GOT3 (cell line): ENCODE measurements at places on chromosomes 3 and 15.

DNA sequence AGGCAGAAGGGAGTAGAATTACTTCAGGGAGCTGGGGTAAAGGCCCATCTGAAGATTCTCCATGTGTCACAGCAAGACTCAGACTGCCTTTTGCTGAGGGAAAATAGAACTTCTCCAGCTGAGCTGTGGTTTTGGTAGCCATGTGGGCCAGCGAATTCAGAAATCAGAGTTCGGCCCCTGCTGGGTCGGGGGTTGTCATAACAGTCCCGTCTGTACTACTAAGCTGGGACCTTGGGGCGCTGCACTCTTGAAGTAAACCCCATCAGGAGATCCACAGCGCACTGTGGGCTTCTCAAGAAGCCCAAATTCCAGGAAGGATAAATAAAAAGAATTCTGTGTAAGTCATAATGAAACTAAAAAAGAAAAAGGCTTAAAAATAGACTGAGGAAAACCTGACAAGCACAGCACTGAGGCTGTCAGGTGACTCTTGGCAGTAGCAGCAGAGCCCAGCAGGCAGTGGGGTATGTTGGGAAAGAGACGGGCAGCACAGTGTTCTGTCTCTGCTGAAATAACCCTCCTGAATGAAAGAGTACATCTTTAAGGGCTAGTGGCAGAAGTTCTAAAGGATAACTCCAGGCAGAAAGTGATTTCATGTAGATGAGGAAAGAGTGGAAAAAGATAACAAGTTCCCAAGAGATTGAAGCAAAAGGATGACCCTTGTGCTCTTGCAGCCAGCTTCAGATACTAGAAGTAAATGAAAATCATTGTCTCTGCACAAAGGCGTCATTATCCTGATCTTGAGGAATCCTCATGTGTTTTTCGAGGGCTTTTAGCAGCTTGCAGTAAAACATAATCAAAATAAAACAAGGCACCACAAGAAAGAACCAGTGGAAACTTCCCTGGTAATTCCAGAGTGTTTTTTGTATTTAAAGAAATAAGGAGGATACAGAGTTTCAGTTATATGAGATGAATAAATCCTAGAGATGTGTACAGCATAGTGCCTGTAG, 74.5 kb downstream of the RAB7A start:
- DNase-seq = no peak

DNA sequence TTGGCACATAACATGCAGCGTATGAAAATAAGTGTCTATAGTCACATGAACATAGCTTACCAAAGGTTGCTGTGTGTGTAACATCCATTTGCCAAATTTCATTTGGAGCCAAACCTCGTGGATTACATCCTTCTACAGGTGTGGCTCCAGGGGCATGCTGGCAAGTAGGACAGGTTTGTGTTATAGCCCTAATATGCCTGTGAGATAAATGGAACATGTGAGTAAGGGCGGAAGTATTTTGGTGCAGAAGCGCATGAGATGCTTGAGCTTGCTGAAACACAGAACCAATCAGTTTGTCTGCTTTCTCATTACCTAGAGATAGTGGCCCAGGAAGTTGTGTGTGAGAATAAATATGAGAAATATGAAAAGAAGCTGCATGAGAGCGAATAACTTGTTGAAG, 21.8 kb upstream of the XCR1 start:
- no peak for DNase-seq

DNA sequence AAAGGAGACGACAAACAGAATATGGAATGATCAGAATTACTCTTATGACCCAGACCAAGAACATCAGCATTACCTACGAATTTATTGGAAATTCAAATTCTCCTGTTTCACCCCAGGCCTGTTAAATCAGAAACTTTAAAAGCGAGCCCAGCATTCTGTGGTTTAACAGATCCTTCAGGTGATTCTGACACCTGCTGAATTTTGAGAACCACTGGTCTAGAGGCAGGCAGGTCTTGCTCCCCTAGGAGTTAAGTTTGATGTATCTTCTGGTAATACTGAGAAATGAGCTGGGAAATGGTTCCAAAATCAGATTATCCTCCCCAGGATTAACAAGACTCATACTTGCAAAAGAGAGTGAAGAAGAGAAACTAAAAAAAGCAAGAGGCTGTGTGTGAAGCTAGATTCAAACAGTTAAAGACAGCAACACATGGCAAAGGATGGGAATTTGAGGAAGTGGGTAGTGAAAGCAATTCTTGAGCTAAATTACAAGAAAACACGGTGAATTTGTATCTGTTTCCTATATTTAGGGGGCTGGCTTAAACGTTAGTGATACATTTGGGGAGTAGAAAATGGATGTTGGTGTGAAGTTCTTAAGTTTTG, 66.0 kb downstream of the FLNB start:
- no peak for DNase-seq

GRCh38 chr3:193590088-193590856, 2.7 kb upstream of the OPA1 start:
- DNase-seq = no peak

GRCh38 chr3:62433396-62433795, 60.0 kb upstream of the FEZF2 start:
- DNase-seq = no peak

- no peak for DNase-seq
Observed at GRCh38 chr15:39886418-39886817, 33.6 kb downstream of the GPR176 start.

DNA sequence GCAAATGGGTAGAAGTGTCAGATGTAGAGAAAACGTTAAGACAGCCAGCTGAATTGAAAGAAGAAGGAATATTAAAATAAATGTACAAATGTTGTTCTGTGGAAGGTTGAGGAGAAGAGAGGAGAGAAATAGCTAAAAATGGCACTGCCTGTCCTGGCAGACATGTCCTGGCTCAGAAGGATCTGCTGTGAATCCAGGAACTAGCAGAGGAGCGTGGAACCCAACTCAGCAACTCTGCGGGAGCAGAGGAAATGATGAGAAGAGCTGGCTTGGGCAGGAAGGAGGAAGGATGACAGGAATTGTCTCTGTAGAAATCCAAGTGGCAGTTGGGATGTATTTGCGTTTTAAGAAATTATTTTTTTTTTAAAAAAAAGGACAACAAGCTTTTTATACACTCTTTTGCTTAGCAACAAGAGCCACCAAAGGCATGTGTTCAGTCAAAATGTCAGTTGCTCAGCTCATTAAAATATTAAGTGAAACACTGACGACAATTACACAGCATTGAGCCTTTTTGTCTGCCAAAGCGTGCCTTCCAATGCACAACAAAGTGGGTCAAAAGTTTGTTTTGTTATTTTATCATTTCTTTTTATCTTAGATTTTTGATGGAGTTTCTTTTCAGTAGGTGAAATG, 16.1 kb downstream of the NANOGP8 start:
- no peak for DNase-seq

- no peak for DNase-seq
Observed at GRCh38 chr3:150495149-150495548, 51.1 kb downstream of the SERP1 start.

DNA sequence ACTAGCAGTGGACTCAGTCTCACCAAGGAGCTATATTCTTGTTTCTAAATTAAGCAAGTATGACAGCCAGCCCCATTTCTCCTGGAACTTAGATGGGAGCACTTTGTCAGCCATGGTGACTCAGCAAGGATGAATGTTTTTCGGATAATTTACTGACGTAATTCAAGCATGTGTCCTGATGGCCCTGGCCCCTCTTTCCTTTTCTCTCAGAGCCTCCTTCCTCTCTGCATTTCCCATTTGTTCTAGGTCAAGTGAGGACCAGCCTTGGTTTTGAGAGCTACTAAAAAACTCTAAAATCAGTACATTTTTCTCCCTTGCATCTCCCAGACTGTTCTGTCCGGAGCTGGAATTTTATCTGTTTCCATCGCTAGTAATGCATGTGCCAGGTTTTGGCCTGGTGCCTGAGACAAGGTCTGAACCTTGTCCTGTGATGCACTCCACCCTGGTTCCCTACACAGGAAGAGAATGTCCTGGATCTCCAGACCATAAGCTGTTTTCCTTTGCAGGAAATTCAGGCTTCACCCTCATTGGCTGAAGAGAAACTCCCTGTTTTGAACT, 256.6 kb upstream of the ROPN1 start:
- DNase-seq = no peak

DNA sequence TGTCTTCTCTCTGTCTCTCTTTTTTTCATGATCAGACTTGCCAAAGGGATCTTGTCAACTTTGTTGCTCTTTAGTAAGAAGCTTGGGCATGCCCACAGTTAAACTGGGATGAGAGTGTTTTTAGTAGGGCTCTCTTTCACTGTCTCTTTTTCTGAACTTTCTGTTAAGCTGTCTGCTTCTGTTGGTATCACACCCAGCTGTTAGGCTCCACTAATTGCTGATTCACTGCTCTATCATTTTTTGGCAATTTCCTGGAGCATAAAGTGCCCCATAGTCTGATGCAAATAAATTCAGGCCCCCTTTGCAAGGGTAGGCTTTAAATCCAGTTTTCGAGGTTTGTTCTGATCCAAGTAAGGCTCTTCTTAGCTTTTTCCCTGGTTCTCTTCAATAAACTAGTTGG, 360.4 kb upstream of the ADAMTS9 start:
- DNase-seq = no peak

DNA sequence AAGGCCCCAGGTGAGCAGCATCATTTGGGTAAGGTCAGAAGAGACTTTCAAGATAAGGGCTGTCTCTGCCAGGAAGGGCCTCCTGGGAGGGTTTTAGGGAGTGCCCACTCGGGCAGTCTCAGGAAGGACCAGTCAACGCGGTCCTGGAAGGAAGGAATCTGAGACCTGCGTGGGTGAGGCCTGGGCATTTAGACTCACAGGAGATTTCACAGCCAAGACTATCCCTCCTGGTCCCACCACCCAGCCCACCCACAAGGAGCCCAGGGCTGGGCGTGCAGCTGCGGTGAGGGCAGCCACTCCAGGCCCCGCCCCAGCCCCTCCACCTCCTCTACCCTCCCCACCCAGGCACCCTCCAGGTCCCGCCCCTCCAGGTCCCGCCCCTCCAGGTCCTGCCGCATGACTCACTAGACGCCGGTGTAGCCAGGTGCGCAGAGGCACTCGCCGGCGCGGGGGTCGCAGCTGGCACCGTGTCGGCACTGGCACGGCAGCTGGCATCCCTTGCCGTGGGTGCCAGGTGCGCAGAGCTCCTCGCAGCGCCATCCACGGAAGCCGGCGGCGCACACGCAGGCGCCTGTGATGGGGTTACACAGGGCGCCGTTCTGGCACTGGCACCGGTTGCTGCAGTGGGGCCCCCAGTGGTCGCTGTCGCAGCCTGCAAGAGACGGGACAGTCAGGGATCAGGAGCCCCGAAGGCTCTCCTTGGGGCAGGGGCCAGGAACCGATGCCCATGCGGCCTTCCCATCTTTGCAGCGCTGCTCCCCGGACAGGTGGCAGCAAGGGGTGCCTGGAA, 112.7 kb downstream of the RAB11A start:
- DNase-seq = no peak

DNA sequence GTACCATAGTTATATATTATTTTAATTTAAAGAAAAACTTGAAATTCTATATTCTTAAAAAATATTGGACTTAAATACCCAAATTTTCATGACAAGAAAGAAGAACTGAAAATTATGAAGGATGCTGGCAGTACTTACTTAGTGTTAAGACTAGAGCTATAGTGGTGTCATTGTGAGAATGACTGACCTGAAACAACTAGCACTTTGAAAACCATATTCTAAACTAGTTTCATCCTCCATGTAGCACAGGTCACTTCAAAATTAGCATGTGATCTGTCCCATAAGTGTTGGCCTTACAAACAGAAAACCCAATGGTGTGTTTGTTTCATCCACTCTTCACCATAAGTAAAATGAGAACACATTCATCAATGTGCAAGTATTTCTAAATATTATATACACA, 208.6 kb downstream of the ZIC4 start:
- DNase-seq = no peak

GRCh38 chr3:56864090-56864489, 62.3 kb upstream of the ARHGEF3 start:
- no peak for DNase-seq

- no peak for DNase-seq
Observed at GRCh38 chr3:157300094-157300493, 136.6 kb upstream of the PTX3 start.

- no peak for DNase-seq
Observed at GRCh38 chr3:42961633-42962032, 17.5 kb upstream of the GASK1A start.

GRCh38 chr15:83436513-83437158, 10.5 kb upstream of the SH3GL3 start:
- no peak for DNase-seq

DNA sequence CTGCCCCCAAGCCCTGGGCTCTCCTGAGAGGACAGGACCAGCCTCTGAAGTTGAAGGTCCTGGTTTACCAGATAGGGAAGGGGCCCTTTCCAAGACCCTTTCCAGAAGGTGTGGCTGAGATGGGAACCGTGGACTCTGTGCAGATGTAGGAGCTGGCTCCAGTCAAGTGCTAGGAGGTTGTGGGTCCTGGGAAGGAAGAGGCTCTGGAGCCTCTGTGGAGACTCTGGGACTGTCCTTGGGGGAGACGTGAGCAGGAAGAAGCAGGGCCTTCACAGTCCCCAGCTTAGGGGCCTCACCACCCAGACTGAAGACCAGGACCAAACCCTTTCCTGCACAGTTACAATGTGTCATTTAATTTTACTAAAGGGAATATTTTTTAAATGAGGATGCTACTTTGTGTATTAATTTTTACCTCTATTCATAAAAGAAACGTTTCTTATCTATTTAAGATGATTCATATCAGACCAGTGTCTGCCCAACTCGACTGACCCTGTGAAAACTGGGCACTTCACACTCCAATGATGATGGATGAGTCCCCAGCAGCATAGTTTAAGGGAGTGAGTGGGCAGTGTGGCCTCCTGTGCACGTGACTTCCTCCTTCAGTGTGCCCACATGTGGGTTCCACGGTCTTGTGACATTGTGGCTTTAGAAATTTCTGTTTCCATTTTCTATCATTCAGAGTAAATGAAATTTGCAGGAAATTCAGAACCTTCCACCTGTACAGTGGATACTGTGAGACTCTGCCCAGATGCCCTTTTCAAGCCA, 10.9 kb downstream of the CCR5AS start:
- DNase-seq = no peak

DNA sequence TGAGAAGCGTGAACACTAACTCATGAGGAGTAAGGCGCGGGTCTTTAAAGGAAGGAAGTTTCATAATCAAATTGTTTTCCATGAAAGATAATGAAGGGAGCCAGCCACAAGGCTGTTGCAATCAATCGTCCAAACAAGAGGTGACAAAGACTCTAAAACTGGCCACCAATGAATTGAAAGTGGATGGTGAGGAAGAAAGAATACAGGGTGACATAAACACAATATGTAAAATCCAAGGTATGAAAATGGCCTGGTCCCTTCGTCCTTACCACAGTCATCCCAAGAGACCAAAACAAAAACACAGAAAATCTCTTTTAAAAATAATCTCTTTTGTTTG, 12.0 kb downstream of the CD86 start:
- no peak for DNase-seq

DNA sequence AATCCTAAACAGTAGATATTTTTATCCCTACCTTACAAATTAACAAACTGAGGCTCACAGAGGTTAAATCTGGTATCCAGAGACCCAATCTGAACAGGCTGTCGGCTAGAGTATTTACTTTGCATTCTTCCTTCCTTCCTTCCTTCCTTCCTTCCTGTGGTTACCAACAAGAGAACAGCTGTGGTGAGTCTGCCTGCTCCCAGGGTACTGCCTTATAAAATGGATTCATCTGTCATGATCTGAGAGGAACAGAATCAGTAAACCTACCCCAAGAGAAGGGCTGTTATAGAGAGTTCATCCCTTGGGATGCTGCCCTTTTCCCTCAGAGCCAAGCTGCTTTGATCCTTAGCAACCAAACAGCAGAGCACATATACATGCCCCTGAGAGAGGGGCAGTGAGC, 3.6 kb downstream of the GADL1 start:
- DNase-seq = no peak

- DNase-seq = no peak
Observed at GRCh38 chr3:53813876-53814275, 32.3 kb downstream of the CHDH start.
